ENCODE measurements at places on chromosomes 2 and 18.

DNA sequence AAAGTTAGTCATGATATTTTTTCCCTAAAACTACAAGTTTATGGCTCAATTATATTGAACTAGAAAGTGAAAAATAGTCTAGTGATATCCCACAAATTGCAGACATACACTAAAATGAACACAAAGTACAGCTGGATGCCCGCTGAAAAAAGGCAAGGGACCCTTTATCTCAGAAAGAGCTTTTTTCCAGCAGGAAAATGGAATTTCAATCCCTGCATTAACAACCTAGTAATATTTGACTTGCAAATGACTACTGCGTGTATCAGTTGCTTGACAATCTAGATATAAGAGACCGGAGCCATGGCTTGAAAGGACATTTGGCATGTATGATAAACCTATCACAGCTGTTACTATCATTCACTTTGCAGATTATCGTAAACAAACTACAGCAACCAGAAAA, 49.1 kb downstream of the LRPPRC start:
- no peak for DNase-seq

DNA sequence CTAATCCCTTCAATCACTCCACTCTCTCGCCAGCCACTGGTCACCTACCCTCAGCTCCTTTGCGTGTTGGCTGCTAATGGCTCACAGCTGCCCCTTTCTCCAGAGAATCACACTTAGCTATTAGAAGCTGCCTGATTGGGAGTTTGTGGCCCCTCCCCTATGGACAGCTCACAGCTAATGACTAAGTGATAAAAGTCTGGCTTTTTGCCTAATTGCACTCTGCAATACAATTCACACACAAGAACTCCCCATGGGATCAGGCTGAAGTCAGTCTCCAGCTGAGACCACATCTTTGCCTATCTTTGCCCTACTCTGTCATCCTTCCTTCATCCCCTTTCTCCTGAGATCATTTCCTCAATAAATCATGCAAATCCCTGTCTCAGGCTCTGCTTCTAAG, 701.9 kb upstream of the RAB6C start:
- DNase-seq, result no peak

GRCh38 chr2:200713704-200714064, 98.0 kb upstream of the BZW1 start:
- DNase-seq, result no peak

GRCh38 chr18:708096-708495, 4.3 kb downstream of the ENOSF1 start:
- DNase-seq, result no peak

DNA sequence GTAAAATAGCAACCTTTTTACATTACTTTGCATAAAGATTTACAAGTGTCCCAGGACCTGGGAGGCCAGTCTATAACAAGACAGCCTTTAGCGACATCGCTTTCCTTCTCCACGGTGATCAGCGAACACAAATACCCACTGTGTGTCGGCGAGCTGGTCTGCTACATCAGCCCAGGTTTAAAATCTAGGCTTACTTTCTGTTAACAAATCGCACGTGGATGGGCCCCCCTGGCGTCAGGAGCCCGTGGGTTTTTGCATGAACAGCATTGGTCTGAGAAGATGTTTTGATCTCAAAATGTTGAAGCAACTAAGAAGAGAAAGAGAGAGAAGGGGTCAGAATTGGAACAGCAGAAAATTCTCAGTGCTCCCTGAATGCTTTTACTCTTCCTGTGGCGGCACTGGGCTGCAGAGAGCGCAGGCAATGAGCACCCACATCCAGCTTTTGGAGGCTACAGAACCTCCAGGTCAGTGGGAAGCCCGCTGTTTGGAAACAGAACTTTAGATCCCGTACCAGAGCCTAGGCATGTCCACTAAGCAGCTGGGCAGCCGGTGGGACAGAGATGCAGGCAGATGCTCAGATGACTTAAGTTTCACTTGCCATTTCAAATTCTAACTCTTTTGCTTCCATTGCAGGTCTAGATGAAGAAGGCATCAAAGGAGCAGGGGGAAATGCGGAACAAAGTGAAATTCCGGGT, 32.9 kb downstream of the CYP27C1 start:
- no peak for DNase-seq

DNA sequence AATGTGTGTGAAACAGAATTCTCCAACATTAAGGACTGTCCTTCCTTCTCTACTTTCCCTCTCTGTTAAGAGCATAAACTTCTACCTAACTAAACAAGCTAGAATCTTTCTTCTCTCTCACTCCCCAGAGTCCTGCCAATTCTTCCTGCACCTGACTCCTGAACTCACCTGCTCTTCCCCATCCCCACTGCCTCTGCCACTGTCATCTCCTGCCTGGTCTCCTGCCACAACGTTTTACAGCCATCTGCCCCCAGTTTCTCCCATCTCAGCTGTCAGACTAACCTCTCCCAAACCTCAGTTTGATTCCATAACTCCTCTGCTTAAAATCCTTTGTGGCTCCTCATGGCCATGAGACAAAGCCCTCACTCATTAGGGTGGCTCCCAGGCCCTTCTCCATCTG, 288.3 kb upstream of the FBXO11 start:
- DNase-seq, result no peak

DNA sequence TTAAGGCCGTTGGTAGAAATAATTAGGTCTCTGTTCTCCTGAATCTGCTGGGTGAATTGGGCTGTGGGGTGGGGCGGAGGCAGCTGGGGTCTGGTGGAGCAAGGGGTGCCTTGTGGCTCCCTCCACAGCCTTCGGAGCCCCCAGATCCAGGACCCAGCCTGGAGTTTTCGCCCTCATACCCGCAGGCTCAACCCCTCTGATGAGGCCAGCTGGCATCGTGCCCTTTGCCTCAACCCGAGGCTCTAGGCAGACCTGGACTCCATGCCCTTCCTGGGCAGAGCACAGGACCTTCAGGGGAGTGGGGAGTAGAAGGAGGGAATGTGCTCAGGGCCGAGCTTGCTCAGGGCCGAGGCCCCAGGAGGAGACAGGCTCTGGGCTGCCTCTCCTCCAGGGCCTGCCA, 50.3 kb upstream of the SMAD7 start:
- no peak for DNase-seq

- DNase-seq, result no peak
These were observed 74.4 kb upstream of the ASB18 start for GRCh38 chr2:236338495-236339184.

DNA sequence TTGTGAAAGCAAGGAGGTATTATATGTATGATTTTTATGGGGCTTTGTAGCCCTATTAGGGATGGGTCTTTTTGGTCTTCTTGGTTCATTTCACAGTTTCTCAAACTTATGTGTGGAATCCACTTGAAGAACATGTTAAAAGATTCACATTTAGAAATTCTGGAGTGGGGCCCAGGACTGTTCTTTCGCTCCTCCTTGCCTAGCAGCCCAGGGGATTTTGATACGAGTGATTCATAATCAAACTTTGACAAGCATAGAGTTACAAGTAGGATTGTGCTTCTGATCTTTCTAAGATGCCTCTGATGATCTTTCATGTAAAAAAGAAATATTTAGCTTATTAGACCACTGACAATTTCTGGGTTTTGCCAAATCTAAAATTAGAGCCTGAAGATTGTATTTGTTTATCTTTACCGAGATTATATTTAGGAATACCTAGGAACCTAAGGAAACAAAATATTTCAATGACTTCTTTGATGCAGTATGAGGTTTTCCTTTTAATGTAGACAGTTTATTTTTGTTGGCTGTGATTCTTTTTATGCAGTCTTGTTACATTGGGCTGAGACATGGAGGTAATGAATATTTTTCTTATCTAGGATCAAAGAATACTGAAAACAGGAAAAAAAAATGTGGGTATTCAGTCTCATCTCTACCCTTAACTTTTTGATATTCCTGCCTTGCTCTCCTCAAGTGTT, 324.0 kb downstream of the PARD3B start:
- no peak for DNase-seq

DNA sequence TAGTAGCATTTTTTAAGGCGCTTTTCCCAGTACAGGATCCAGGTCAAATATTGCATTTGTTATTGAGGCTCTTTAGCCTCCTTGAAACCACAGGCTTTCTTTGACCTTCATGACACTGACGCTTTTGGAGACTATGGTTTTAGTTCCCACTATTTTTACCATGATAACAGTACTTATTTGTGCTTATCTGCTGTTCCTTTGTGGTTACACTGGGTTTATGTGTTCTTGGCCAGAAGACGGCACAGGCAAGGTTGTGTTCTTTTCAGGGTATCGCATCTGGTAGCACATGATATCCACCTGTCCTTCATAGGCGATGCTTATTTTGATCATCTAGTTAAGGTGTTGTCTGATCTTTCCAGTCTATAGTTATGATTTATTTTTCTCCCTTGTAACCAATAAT, 16.8 kb upstream of the MBOAT2 start:
- DNase-seq, result no peak

GRCh38 chr2:72137498-72138010, 10.1 kb downstream of the CYP26B1 start:
- DNase-seq, result peak; percentile 30

GRCh38 chr18:50558948-50559751, 737 bp upstream of the MAPK4 start:
- no peak for DNase-seq

DNA sequence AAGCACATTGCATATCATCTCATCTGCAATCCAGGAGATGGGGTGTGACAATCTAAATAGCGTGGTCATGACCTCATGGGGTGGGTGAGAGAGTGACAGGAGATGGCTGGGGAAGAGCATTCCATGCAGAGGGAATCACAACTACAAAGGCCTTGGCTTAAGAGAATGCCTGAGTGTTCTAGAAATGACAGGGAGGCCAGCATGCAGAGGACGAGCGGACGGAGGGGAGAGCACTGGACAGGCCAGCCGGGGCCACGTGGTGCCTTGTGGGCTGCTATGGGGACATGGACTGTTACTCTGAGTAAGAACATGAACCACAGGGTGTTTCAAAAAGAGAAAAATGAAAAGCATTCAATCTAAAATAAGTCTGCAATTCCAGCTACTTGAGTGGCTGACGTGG, 117.9 kb upstream of the ODC1 start:
- no peak for DNase-seq

GRCh38 chr2:174180165-174180724, 68.1 kb downstream of the OLA1 start:
- no peak for DNase-seq

DNA sequence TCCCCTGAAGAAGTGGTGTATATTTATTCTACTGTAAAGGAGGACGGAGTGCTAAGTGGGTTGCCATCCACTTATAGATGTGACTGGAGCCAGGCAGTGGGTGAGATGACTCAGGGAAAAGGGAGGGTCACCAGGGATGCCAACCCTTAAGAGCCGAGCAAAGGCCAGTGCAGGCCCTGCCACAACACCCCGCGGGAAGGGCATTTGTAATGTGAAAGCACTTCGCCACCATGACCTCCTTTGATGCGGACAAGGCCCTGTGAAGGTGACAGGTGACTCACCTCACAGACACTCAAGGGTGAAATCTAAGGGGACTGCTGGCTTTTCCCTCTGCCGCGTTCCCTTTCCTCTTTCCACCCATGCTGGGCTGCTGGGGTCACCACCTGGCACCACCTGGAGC, 50.2 kb upstream of the MRPL33 start:
- no peak for DNase-seq

GRCh38 chr18:77132369-77133050, at the start of gene MBP:
Gene MBP, minus strand, starts transcription at chr18:77132783. Its CDS starts 27,522 bp downstream, at chr18:77105261.
- DNase-seq, result peak; percentile 51

DNA sequence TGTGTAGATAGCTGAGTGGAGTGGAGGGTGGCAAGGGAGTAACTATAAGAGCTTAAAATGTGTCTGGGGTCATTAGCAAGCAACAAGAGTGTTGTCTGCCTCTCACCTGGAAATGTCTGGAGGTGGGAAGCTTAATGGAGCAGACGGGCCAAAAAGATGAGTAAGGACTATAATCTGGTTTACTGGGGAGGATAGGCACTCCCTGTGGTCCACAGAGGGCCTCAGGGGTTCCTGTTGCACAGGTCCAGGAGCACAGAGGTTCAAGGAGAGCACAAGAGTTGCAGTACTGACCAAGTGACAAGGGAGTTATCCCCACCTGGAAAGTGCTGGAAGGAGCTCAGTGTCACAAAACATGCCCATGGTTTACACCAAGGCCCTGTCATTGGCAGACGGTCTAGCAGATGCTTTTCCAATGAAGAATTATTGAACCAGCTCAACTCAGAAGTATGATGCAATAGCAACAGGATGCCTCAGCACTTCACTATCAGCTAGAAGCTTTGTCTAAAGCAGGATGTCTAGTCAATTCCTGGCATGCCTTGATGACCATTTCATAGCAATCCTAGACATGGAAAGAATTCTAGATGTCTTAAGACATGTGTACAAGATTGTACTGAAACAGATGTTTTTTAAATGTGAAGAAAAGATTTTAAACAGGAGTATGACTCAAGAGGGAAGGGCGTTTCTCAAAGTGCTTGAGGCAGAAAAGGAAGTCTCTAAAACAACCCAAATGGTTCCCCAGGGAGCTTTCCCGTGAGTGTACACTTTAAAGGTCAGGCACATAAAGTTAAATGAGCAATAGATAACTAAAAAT, 62.9 kb upstream of the SERPINE2 start:
- DNase-seq, result no peak

- DNase-seq, result no peak
These were observed 592.1 kb downstream of the TDRD15 start for GRCh38 chr2:21715887-21716286.

DNA sequence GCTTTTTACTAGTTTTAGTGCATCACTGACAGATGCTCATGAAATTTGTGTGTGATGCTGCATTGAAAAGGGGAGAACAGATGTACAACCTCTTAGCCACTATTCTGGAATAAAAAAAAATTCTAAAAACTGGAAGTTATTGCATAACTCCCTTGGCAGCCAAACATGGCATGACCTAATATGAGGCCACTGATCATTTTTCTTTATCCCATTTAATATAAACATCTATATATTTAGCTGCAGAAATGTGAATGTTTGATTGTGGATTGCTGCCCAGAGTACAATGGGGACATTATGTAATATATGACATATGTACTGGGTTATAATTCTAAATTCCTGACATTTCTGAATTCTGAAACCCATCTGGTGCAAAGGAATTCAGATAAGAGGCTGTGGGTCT, 86.5 kb downstream of the CDCA7 start:
- DNase-seq, result no peak

DNA sequence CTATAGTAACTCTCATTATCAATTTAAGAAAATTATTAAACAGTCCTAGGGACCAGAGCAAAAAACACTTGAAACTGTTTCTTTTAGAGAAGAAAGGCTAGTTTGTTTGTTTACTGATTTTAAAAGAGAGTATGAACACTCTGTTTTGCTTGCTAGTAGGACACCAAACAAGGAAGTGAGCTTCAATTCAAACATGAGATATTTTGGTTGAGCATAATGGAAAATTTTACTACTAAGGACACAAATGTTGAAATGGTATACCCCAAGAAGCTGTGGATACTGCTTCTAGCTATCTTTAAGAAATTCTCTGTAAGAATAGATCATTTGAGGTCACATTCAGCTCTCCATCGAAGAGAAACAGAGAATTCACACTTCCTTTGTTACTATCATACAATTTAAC, 216.3 kb upstream of the SMAD7 start:
- DNase-seq, result no peak

GRCh38 chr2:230737300-230737699, 24.7 kb downstream of the CAB39 start:
- no peak for DNase-seq

GRCh38 chr2:11478899-11479605, 13.1 kb upstream of the E2F6 start:
- no peak for DNase-seq

- DNase-seq, result no peak
These were observed 280.5 kb downstream of the AGAP1 start for GRCh38 chr2:235774153-235774870.

Measured in T-helper 2 cell (primary cell).